ENCODE measurements at places on chromosomes 5 and 9.
A peak's percentile ranks its signal among the peaks of the same experiment; 100 is the strongest.

DNA sequence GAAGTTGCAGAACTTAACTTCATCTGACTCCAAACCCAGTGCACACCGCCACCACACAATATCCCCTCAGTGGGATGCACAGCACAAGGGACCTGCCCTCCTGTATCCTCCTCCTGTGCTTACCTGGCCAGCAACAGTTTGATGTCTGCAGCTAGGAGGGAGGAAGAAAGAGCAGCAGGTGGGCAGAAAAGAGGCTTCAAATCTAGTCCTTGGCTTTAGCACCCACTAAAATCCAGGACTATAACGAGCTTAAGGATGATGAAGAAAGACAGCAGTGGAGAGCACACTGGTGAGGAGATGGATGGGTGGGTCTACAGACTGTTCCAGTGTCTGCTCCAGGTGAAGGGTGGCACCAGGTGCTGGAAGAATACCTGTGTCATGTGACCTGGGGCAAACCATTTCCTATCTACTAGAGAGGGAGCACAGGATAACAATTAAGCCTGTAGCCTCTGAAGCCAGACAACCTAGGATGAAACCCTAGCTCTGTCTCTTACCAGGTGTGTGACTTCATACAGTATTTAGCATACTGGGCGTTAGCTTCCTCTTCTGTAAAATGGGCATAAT is 100.0 kb downstream of the SH3TC2 start:
- DNase-seq: no peak

GRCh38 chr5:69148981-69149675 is 17.8 kb upstream of the CCNB1 start:
- no peak for DNase-seq

- DNase-seq: no peak
Observed at GRCh38 chr9:21015995-21016394, 15.4 kb downstream of the HACD4 start.

GRCh38 chr9:85484235-85484634 is 257.5 kb downstream of the AGTPBP1 start:
- DNase-seq: peak; percentile 13

DNA sequence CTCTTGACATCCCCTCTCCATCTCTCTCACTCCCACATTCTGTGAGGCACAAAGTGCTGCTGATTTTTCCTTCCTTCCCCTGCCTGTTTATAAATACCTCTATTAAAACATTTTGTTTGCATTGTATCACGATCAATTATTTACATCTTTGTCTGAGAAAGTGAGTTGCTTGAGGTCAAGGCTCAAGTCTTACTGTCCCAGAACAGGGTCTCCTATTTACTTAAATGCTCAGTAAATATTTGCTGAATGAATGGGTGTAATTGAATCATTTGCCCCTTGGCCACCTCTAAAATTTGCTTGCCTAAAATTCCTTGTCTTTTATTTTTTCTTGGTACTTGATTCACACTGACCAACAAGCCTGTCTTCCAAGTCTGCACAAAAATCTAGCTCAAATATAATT is 103.5 kb downstream of the ZNF462 start:
- no peak for DNase-seq
